ENCODE measurements at places on chromosomes 1 and 21. TPM values are rescaled to one million over a fixed set of nuclear protein-coding genes. Genes with fewer than 3 reads are reported as not detected.

DNA sequence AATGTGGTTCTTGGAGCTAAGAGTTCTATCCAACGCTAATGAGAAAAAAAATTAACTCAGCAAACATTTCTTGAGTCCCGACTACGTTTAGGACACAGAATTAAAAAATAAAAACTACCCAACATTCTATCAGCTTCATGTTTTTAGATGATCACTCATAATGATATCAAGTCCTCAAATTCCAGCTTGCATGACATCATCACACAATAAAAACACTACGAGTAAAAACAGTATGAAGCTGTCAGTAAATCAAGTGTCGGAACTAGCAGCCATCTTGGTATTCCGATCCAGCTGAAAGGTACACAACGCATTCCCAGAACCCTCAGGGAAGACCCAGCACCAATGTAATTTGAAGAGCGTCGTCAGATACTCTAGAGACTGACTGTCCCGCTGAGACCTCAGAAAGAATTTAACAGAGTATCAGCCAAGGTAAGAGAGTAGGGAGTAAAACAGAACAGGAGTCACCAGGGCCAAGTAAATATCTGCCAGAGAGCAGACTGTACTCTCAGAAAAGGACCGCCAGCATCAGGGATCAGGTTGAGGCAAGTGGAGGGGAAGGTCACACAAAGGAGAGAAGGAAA lies 57.0 kb downstream of the NRIP1 start:
- no peak for DNase-seq

- DNase-seq: peak; percentile 29
Measured at GRCh38 chr1:160838888-160839287, 23.8 kb downstream of the CD244 start.

DNA sequence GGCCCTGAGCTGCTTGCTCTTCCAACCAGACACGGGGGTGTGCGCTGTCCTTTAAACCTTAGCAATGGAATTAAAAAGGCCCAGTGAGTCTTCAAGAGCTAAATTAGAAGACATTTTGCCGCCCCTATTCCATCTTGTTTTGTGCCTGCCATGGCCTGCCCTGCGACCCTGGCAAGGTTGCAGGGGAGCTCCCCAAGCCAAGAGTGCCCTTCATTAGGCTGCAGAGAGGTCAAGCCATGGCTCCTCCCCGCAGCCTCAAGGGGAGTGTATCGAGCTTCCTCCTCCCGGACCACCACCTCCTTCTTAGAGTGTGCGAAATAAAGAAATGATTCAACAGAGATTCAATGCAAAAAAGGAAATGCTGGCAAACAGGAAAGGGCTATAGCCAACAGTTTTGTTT lies 256.2 kb downstream of the DYRK1A start:
- no peak for DNase-seq

Gene SRM
- 159 TPM for total RNA-seq

DNA sequence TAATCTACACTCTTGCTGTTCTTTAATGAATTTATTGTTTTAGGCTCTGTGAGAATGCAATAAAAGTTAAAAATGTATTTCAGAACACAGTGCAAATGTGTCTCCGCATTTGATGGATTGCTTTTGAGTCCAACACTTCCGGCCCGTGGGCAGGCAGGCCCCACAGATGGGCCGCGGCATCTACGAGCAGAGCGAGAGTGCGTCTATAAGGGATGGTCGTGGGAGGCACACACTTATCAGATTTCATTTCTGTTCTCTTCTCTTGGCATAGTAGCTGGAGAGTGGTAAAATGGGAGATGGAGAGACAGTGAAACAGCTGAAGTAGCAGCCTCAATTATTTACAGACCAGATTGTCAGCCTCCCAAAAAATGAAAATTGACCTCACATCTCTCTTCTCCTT lies 134.2 kb downstream of the NAV1 start:
- no peak for DNase-seq

Gene SHE
- total RNA-seq: not detected

DNA sequence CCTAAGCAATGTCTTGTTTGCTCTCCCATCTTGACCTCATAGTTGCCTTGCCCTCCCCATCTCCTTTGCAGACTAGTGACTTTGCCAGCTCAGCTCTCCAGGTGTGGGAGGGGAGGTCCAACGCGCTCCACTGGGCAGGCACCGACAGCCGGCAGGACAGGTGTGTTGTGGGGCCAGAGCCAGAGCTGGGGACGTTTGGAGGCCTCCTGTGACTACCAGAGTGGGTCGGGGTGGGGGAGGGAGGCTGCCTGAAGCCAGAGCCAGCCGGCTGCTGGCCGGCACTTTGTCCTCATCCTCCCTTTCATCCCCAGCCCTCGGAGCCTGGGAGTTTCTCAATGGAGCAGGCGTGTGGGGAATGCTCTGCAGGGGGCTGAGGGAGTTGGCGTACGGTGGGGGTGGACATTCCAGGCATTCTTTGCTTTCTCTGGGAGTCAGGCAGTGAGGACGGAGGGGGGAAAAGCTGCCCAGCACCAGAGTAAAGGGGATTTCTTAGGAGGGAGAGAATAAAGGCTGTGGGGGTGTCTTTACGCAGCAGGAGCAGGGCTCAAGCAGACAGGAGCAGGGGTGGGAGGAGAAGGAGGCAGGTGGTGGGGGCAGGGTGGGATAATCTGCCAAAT lies 20.2 kb downstream of the NUAK2 start:
- no peak for DNase-seq

Gene EPB41
- 71.0 TPM for total RNA-seq

Gene HES3
- not detected for total RNA-seq

DNA sequence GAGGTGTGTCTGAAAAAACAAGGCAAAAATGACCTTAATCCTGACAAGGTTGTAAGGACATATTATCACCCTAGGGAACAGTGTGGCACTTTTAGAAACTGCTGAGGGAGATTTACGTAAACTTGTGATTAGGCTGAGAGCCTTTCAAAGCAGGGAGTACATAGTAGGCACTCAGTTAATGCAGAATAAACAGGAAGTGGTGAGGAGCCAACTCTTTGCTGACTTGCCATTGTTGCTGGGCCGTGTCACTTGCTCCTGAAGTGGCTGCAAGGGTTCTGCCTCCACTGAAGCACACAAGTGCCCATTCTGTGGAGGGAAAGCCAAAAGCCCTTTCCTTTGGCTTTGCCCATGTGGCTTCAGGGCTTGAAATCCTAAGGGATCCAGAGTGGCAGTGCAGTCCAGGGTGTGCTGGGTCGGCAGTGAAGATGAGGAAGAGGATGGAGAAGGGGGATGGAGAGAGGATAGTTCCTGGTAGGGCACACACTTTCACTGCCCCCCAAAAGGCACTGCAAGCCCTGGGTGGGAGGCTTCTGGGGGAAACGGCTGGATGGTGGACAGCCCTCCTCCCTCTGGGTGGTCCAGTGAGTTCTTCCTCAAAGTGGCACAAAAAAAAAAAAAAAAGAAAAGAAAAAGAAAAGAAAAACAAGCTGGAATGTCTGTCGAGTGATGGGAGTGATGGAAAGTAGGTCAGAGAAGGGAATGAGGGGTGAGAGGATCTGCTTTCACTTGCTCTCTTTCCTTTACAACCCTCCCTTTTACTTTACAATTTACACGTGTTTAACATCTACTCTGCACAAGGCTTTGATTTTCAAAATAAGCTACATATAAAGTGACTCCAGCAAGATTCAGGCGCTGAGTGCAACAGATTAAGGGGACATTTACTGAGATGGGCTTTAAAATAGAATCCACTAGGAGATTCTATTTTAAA lies 13.7 kb upstream of the RHEX start:
- DNase-seq: no peak

Data from activated CD4-positive, alpha-beta memory T cell treated with anti-CD3 and anti-CD28 coated beads for 36 hours (primary cell).